Activated CD4-positive, alpha-beta T cell treated with anti-CD3 and anti-CD28 coated beads for 36 hours (primary cell): ENCODE measurements at places on chromosomes 6 and 20. TPM values are rescaled to one million over a fixed set of nuclear protein-coding genes. Genes with fewer than 3 reads are reported as not detected.
A peak's percentile ranks its signal among the peaks of the same experiment; 100 is the strongest.

Gene DDR1
- total RNA-seq, result 12.6 TPM

Gene CEP162
- 7.2 TPM for total RNA-seq

Gene MCHR2
- total RNA-seq, result not detected

Gene TRIM40
- total RNA-seq, result not detected

Gene MYB
- total RNA-seq, result 29.2 TPM

Gene CBLN4
- total RNA-seq, result not detected

Gene PPIL4
- 26.8 TPM for total RNA-seq

GRCh38 chr6:138205437-138206094, 12.7 kb downstream of the PBOV1 start:
- no peak for DNase-seq

DNA sequence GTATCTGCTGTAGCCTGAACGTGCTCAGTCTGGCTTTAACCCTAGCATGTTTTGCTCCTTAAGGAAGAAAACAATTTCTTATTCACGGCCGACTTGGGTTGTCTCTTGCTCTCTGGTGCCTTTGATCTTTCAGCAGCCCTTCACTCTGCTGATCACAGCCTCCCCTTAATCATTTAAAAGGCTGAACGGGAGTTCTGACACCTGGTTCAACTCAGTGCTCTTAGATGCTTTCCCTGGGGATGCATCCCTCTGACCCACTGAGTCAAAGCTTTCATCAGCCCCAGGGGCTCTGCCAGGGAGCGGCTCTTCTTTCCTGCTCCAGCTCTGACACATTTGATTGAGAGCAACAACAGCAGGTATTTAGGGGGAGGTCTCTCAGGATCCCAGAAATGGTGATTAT, 79.0 kb upstream of the FYN start:
- no peak for DNase-seq

DNA sequence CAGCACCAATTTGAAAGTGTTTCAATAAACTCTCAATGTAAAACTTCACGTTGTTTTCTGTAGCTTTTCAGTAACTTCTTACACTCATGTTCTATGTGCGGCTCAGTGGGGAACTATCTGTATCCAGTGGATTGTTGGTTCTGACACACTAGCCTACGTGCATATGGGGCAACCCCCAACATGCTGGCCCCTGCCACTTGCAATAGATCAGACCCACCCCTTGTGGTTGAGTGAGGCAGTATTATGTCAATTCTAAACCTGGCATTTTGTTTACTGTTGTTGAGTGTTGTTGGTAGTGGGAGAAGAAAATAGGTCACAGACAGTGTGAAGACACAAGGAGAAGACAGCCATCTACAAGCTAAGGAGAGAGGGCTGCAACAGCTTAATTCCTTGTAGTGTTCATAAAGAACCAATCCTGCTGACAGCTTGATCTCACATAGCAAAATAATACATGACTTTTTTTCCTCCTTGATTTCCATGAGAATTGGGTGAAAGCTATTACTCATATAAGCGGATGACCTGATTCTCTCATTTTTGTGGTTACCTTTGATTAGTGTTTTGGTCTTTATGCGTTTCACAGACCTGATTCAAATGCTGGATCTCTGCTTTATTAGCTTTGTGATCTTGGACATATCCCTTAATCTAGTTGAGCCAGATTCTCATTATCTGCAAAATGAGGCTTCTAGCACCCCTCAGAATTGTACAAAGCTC, 320.4 kb downstream of the LAMA2 start:
- no peak for DNase-seq

DNA sequence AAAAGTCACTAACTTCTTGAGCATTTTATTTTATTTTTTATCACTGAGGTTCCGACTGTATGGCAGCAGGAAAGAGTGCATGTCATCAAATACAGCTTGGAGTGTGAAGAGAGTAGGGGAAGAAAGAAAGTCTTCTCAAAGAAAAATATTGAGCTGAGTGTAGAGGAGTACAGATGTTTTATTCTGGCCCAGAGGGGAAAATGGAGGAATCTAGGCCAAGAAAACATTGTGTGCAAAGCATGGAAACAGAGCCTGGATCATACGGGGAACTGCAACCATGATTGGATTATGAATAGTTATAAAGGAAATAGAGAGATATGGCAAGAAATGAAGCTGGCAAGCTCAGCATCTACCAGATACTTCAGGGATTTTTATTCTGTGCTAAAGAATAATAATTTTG, 104.2 kb upstream of the SCGN start:
- no peak for DNase-seq

DNA sequence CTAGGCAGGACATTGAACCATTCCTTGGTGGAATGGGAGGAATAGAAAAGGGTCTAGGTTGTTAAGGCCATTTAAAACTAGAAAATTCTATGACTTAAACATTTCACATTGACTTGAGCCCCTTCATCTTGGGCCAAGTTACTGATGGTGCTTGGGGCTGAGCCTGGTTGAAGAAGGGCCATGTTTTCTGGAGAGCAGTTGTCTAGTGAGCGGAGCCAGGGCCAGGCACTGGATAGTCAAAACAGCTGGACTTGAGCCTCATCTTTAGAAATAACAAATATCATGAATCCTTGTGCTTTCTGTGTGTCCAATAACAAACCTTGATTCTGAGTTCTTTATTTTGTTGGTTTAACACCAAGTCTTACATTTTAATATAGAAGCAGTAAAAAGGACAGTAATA, 134.6 kb upstream of the TCF21 start:
- no peak for DNase-seq

- no peak for DNase-seq
These were observed 137.3 kb downstream of the BTBD9 start for GRCh38 chr6:38502423-38502822.

DNA sequence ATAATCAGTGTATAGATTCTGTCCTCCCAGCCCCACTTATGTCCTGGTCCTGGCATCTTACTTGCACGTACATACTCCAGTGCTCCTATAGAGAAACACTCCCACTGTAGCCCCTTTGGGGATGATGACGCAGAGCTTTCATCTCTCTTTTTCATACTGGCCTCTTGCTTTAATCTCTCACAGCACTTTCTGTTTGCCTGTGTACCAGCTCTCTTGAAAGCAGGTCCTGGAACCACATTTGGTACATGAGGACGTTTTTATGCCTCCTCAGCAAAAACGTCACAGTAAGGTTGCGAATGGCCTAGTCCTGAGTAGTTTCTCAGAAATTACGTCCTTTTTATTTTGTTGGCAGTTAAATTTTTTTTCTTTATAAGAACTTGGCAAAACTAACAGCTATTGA, 10.8 kb downstream of the L3MBTL3 start:
- DNase-seq, result peak; percentile 18

DNA sequence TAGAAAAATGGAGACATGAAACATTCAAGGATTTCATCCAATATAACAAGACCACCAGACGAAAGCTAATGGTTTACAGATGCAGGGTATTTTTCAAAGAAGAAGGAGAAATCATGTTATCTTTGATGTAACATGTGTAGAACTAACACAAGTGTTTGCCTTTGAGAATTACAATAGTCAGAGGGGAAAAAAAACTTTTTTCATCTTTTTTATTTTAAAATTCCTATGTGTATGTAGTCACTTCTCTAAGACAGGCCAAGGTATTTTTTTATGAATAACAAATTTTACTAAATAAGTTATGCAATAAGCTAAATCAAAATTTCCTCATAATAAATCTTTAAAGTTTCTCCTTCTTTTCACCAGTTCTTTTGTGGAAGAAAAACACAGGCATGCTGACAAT, 161.4 kb downstream of the PDE7B start:
- no peak for DNase-seq

- no peak for DNase-seq
These were observed 31.0 kb upstream of the ULBP3 start for GRCh38 chr6:150099953-150100352.

- DNase-seq, result no peak
These were observed 31.1 kb downstream of the CDKAL1 start for GRCh38 chr6:20565342-20565741.

- no peak for DNase-seq
These were observed 3.0 kb downstream of the PPP1R3D start for GRCh38 chr20:59937150-59937549.
